ENCODE measurements at places on chromosomes 3 and 15.

DNA sequence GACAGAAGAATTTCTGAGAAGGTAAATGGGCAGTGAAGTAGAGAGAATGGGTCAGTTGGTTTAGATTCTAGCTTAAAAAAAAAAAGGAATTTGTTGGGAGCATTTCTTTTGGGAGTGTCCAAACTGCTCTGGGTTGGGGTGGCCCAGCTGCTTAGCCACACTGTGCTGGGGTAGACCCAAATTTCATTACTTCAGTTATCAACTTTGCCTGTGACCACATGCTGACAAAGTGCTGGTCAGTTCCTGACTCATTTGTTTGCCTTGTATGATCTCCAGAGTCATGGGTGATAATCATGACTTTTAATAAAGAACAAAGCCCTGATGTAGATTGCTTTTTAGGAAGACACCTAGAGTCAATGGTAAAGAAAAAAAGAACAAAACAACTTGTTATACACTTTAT lies 121.5 kb upstream of the FGF7 start:
- DNase-seq = no peak

DNA sequence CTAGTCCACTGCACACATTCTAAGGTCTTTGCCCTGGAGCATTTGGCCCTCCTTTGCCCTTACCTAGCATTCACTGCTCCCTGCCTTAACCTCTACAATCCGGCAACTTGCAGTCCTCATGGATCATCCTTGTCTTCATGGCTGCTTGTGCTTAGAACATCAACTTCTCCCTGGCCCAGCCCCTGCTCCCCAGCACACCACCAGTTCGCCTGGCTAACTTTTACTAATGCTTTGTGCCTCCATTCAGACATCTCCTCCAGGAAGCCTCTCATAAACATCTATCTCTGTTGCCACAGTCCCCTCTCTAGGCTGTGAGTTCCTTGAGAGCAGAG lies 57.1 kb downstream of the AAGAB start:
- DNase-seq = no peak

DNA sequence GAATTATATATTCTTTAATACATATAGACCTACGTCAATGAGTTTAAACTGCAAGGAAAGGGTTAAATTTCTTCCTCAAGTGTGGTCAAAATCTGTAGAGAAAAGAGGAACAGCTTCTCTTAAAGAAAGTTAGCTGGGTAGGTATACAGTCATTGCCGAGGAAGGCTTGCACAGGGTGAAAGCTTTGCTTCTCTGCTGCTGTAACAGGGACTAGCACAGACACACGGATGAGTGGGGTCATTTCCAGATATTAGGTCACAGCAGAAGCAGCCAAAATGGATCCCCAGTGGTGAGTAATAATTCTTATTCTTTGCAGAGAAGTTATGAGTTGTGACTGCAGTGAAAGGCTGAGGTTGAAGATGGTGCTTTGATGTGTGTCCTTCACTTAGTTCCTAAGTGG lies at the start of gene CD86:
Gene CD86 (plus strand): TSS at position 148 of the 400 bp plus-strand sequence. CDS start 128 bp downstream, at position 276.
- no peak for DNase-seq

- DNase-seq = no peak
These were observed 178.4 kb downstream of the POLR2M start for GRCh38 chr15:57884936-57885335.

- peak; percentile 62 for DNase-seq
These were observed 124.6 kb downstream of the AKAP13 start for GRCh38 chr15:85504749-85505676.

DNA sequence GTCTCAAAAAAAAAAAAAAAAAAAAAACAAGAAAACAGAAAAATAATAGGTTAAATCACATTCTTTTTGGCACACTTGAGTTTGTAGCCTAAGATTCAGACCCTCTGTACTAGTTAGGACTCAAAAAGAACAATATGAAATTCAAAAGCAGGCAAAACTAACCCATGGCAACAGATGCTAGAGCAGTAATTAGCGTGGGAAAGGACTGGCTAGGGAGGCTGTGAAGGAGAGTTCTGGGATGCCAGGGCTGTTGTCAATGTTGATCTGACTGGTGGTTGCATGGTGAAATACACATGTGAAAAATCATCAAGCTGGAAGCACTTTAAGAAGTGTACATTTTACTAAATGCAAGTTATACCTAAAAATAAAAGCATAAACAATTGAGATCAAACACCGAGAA lies 35.6 kb downstream of the KLHL6 start:
- no peak for DNase-seq

DNA sequence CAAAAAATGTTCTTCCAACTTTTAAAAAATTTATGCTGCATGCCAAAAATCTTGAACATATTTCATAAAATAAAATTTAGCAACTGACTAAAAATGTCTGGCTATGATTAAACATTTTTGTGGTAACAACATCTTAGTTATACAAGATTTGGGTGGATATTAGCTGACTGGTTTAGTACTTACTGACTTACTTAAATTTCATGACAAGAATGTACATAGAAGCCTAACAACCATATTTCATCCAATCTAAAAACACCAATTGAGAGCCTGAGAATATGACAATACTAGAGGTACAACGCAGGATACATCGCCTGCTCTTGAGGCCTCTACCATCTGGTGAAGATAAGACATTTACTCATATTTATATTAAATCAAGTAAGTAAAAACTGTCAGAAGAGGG lies 34.6 kb downstream of the GNB4 start:
- DNase-seq = no peak

DNA sequence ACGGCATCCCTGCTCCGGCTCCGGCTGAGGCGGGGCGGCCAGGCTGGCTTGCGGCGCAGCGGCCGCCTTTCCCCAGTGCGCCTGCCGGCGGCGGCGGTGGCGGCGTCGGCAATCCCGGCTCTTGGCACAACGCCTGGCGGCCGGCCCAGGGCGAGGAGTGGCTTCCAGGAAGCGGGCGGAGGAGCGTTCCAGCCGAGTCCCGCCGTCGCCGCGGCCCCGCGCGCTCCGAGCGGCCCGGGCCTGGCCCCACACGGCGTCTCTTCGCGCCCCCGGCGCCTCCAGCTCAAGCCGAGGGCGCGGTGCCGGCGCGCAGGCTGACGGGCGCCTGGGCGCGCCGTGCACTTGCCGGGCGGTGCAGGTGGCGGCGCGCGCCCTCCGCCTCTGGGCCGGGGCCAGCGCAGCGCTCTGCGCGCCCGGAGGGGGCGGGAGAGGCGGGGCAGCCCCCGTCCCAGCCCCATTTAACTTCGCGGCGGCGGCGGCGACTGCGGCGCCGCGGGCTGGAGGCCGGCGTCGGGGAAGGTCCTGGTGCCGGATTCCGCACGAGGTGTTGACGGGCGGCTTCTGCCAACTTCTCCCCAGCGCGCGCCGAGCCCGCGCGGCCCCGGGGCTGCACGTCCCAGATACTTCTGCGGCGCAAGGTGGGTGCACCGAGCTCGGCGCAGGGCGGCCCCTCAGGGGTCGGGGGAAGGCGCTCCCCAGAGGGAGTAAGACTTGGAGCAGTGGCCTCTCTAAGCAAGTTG lies at the start of gene ADAMTSL3:
Gene ADAMTSL3 (plus strand): TSS at position 485 of the 740 bp plus-strand sequence. CDS start 1,639 bp downstream, outside the sequence.
- no peak for DNase-seq

DNA sequence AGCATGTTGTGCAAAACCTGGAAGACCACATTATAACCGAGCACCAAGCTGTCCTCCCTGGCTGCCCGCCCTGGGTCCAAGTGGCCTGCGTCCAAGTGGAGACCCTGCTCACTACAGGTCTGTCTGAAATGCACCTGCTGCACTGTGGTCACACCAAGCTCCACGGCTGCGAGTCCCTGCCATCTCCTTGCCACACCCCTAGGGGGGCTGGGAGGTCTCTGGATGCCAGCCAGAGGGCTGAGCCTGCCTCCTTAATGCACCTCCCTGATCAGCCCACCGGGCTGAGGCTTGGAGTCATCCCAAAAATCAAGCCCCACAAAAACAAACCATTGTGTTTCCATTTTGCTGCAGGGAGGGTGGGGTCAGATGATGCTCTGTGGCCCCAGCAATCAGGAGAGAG lies 187.1 kb downstream of the MEGF11 start:
- DNase-seq = no peak

DNA sequence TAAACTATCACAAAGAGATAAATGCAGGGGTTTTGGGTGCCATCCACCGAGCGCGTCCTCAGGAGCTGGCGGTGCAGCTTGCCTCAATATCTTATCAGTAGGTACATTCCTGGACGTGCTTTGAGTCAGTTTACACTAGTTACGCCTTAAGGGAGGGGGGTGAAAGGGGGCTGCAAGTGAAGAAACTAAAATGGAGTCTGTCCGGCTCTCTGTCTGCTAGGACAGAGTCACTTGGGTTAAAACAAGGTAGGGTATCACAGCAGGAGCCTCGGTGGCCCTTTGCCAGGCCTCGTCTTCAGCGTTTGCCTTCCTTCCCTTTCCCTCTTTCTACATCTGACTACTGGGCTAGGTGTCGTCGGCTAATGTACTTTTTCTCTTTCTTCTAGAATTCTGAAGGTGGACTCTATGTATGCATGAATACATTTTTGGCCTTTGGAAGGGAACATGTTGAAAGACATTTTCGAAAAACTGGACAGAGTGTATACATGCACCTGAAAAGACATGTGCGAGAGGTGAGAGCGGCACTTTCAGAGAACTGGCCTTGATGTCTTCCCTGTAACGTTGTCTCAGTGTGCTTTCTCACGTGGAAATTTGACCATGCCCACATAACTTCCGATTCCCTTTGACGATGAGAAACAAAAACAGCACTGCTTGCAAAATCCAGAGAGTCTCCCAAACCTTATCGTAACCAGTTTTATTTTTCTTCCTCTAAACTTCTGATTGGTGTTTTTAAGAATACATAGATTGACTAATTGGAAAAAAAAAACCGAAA lies 28.8 kb downstream of the USP13 start:
- DNase-seq = no peak

DNA sequence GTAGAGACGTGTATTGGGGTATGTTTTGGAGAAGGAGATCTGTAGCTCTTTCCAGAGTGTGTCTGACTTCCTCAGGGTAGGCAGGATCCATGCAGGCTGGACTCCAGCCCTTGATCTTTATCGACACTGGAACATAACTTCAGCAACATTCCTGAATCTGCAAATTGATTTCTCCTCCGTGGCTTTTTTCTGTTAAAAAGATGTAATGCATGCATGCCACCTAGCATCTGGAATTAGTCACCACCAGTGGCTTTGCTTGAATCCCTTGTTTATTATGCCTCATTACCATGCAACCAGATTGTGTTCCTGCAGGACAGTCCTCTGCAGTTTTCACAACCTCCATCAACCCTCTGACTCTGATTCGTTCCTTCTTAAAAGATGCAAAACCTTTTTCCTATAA lies 86.1 kb downstream of the CCNL1 start:
- DNase-seq = no peak

GRCh38 chr3:13194285-13195209 lies 121.3 kb upstream of the IQSEC1 start:
- DNase-seq = no peak

DNA sequence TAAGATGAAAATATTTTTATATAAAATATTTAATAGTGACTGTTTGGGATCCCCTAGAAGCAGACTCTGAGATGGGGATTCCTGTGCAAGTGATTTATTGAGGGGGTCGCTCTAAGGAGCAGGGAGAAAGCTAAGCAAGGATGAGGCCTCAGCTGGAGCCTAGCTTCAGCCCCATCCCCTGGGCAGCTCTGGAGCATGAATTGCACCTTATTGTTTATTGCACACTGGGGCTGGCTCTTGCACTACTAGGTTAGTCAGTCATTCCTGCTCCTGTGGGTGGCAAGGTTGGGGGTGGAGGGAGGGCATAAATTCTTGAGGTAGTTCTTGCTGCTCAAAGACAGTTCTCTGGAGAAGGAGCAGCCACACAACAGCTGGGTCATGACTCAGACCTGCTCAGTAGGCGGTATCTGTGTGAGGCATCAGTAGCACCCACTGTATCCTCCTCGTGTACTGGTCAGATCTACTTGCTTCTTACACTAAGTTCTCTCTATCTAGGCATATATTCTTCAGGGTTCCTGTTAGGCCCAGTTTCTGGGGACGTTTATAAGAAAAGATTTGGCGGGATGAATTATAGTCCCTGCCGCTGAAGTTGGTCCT lies 27.2 kb upstream of the TNFSF10 start:
- DNase-seq = peak; percentile 17

DNA sequence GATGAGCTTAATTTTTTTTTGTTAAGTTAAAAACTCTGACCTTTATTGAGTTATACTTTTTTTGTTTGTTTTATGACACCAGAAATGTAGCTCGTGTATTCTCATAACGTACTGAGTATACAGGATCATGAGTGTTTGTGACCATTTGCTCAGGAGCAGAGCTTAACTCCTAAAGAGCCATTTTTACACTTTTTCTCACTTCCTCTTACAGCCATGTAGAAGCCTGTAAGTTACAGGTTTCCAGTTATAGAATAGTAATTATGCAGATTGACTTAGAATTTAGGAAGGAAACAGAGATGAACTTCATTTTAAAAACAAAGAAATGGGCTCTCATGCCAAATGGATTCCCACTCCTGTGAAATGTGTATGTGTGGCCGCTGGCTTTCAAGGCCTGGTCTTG lies 151.7 kb downstream of the MCTP2 start:
- DNase-seq = no peak

DNA sequence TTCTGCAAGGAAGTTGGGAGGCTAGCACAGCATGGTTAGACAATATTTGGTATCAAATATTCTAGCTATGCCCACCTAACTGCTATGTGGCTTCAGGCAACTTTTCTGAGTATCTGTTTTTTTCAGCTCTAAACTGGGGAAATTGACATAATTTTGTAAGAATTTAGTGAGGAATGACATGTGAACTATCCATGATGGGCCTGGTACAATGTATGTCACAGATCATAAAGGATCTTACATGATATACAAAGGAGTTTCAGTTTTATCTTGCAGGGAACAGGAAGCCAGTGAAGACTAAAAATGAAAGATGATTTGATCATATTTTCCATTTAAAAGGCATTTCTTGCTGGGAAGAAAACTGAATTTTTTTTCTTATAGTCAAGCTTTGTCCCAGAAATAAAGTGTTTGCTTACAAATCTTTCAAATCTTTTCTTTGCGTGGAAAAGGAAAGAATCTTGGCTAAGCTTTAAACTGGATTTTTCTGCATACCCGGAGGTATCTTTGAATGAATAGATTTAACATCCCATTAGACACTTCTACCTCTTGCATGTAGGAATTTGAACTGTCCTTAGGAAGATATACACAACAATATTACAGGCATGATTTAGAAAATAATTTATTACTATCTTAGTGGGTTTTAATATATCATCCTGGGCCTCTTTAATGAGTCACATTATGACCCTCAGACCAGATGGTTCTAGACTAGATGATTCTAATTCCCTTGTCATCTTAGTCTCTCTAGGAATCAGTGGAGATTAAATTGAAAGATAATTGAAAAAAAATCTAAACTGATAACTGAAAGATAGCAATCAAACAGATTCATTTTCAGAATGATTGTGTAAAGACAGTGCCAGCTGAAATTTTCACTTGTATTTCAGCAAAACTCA lies 436.0 kb upstream of the THBS1 start:
- no peak for DNase-seq

Measured in CD4-positive, alpha-beta T cell treated with Interleukin-12 subunit alpha and Interleukin-12 subunit beta, for 1 hour (primary cell).